ENCODE measurements at places on chromosomes 5 and 9.
A peak's percentile ranks its signal among the peaks of the same experiment; 100 is the strongest.

DNA sequence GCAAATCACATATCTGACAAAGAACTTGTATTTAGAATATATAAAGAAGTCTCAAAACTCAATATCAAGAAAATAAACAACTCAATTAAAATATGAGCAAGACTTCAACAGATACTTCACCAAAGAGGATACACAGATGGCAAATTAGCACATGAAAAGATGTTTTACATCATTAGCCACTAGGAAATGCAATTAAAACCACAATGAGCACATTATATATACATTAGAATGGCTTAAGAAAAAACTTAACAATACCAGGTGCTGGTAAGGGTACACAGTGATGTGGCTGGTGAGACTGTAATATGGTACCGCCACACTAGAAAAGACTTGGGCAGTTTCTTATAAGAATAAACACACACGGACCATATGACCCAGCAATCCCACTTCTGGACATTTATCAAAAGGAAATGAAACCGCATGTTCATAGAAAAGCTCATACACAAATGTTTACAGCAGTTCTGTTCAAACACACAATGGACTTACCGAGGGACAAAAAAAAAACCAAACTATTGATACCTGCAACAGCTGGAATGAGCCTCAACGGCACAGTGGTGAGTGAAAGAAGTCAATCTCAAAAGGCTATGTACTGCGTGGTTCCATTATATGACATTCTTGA lies 27.6 kb downstream of the SEMA4D start:
- DNase-seq = no peak

GRCh38 chr5:107950776-107951175 lies 280.0 kb upstream of the EFNA5 start:
- no peak for DNase-seq

- no peak for DNase-seq
These were observed 32.7 kb upstream of the SPARC start for GRCh38 chr5:151719228-151720000.

- no peak for DNase-seq
These were observed 35.1 kb downstream of the SMARCA2 start for GRCh38 chr9:2050236-2050635.

DNA sequence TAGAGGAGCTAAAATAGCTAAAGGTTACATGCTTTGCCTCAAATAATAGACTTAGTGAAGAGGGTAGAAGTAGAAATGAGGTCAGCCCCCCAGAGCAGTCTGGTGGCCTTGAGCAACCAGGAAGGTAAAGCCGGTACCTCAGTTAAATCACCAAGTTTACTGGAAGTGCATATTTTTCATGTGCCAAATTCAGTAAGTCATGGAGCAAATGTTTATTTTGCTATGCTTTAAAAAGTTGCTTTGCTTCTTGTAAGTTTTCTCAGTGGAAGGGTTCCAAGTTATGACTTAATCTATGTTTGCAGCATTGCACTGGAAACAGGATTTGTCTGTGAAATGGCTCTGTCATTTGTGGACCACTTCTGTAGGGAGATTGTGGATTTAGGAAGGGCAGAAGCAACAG lies 256.7 kb downstream of the ARRDC3 start:
- DNase-seq = no peak

DNA sequence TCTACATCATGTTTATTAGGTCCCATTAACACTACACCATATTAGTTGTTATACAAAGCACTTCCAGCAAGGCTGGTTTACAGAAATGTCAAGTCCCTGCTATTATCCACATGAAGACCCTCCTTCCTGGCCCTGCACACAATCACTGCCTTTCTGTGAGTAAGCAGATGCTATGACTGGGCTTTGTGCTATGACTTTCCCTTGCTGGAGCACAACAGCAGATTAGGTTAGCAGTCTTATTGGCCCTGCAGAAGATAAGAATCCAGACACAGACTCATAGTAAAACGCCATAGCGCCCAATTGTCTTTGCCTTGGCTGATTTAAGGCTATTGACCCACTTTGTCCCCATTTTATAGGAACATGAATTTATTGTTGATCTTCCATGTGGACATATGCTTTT lies 228.9 kb upstream of the ACTBL2 start:
- DNase-seq = no peak

DNA sequence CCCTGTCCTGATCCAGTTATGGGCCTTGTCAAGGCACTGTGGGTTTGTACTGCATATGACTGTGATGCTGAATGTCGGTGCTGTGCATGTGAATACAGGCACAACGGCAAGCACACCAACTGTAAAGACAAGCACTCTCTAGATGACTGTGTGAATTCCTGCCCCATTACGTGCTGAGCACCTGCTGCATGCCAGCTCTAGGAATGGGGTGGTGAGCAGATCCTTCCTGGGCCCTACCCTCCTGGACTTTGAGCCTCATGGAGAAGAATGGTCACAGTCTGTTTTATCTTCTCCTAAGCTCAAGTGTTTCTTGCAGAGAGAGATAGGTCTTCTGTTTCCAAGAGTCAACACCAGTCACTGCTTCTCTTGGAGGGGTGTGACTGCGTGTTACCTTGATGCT lies 56.0 kb upstream of the RARS1 start:
- no peak for DNase-seq

DNA sequence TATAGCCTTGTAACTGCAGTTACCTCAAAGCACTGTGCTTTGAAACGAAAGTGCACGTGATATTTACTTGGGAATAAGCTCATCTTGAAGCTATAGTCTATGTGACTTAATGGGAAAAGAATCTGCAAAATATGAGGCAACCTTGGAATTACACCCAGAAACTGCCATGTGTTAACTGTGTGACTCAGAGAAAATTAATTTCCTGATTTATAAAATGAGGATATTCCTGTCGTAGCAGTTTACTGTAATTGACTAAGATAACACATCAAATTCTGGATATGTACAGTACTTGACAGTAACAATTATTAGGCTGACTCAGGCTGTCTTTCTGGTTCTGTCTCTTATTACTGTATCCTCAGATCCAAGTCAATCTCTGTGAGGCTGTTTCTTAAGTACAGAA lies 1079.9 kb upstream of the ACO1 start:
- no peak for DNase-seq

GRCh38 chr5:177497292-177498012 lies at the start of gene PDLIM7:
PDLIM7 (minus strand) TSS chr5:177497604; CDS start chr5:177496512, 1,092 bp downstream.
- peak; percentile 94 for DNase-seq

GRCh38 chr5:112811023-112811422 lies 50.1 kb upstream of the SRP19 start:
- no peak for DNase-seq

GRCh38 chr5:97576956-97577355 lies 393.9 kb upstream of the RIOK2 start:
- no peak for DNase-seq

DNA sequence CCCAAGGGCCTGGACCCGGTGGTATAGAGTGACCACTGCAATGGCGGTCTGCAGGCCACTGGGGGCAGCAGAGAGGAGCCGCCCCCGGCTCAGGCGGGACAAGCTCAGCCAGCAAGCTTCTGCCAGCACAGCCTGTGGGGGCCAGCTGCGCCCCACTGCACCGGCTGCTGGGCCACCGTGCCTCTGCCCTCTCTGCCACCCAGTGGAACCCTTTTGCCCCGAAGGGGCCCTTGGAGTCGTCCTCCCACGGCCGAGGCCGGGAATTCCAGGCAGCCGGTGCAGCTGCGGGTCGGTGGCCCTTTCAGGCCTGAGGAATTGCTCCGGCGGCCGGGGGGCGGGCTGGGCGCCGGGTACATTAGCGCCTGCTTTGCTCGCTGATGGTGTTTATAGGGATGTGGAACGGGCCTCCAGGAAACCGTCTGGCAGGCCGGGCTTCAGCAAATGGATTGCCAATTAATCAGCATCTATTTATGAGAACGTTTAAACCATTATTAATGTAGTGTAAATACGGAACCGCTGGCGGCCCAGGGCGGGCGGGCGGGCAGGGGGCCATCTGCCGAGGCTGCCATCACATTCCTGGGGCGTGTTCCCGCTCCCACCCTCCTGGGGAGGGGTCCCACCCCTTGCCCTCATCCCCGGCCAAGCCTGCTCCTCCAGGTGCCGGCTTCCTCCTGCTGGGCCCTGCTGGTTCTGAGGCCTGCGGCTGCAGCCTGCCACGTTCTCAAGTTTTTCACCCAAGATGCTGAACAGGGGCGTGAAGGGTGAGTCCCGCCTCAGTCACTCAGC lies 127.4 kb downstream of the BARX1 start:
- DNase-seq = no peak

DNA sequence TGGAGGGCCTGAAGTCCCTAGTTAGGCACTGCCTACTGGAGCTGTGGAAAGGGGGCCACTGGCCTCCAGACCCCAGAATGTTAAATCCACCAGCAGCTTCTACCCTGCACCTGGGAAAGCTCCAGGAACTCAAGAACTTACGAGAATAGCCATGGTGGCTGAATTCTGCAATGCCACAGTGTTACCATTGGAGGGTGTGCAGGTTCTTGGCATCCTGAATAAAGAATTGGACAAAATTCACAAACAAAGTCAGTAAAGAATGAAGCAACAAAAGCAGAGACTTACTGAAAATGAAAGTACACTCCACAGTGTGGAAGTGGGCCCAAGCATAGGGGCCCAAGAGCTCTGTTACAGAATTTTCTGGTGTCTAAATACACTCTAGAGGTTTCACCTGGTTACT lies 107.0 kb downstream of the PRDM9 start:
- DNase-seq = no peak

DNA sequence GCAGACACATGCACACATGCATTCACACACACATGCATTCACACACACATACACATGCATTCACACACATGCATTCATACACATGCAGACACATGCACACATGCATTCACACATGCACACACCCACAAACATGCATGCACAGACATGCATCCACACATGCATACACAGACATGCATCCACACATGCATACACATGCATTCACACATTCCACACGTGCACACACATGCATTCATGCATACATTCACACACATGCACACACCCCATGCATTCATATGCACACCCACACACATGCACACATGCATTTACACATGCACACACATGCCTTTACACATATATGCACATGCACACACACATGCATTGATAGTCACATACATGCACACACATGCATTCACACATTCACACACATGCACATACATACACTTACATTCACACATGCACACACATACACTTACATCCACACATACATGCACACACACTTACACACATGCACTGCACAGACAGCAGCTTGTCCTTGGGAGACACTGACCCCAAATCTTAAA lies 106.4 kb downstream of the COL5A1 start:
- DNase-seq = no peak

- no peak for DNase-seq
These were observed 93.5 kb upstream of the ATG10 start for GRCh38 chr5:81878333-81878732.

DNA sequence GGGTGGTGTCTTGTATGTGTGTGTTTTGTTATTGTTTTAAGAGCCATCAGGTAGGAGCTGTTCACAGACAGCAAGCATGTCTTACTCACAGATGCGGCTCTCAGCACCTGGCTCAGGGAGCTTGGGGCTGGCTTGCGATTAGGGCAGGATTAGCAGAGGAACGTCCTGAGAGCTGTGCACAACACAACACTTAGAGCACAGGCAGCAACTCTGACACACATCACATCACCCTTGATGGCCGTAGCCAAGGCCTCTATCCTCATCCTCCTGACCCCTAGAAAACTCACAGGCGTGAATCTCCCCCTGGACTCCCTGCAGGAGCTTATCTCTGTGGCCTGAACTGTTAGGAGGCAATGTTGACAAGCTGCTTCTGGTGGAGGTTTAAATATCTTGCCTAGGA lies 7.1 kb upstream of the IL17B start:
- DNase-seq = no peak

GRCh38 chr9:134602547-134603362 lies 38.8 kb upstream of the COL5A1 start:
- no peak for DNase-seq

GRCh38 chr9:33468797-33469621 lies 4.7 kb downstream of the NOL6 start:
- DNase-seq = no peak

- peak; percentile 53 for DNase-seq
These were observed at the start of gene REEP2 for GRCh38 chr5:138438724-138439476. REEP2 (plus strand) TSS chr5:138439057; CDS start chr5:138439209, 152 bp downstream.

DNA sequence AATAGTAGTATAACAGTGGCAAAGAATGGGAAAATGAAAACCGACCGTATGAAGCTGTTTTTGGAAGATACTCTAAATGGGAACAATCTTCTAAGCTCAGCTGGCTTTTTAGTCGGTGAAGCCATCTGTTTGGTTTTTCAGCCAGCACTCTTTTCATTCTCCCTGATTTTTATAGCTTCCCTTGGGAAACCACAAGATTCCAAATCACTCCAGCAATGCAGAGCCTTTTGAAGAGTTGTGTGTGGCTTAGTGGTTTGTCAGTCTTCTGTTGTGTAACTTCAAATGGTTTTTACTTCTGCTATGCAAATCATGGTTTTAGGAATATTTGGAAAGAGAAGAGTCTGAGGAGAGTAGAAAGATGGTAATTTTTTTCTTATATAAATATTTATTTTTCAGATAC lies 180.7 kb downstream of the KDM4C start:
- DNase-seq = no peak

DNA sequence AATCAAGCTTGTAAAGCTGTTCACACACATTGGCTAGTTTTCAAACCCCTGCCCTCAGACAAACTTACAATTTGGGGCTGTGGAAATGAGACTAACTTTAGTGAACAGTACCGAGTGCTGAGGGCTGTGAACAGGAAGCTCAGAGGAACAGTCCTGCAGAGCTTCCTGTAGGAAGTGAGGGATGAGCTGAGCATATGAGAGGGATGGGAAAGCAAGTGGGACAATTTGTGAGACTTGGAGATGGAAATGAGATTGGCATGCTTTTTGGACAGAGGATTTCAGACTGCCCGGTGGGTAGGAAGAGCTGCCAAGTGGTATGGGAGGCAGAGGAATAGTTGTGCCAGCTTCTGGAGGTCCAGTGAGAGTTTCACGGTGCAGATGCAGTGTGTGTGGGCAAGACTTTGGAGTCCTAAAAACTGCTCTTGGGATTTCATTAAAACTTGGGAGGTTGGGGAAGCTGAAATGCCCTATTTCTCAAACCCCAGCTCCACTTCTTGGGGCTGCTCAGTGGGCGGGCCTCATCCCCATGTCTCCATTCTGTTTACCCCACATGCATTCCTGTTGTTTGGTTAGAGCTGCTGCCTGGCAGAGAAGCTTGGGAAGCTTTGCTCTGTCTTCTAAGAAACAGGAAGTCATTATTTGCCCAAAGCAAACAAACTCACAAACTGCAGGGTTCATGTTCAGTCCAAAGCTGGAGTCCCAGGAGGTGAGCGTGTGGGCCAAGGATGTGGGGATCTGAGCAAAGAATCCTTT lies 267.5 kb downstream of the ZSWIM6 start:
- no peak for DNase-seq

- no peak for DNase-seq
These were observed 6.8 kb downstream of the FAM219A start for GRCh38 chr9:34451545-34451944.

GRCh38 chr9:121498487-121499176 lies 1.0 kb downstream of the GGTA1 start:
- DNase-seq = no peak
